Umbilical cord (tissue), 2 donors: ENCODE measurements at places on chromosomes 12 and 14. TPM values are rescaled to one million over a fixed set of nuclear protein-coding genes. Genes with fewer than 3 reads are reported as not detected.

DNA sequence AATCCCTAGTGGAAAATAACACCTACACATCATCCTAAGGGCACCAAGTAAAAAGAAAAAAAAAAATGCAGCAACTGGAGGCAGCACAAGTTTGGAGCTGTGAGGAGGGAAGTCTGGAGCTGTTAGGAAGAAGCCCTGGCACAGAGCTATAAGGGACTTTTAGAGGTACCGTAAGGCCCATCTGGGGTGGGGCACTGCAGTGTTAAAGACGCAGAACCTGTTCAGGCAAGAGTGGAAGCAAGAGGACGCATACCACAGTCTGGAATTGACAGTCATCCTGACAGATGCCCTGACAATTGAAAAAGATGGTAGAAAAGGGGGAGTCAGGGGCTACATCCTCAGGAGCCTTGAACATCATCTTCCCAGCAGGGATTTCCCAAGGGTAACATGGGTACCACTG, 195.9 kb upstream of the PLEKHG7 start:
- no peak for DNase-seq

DNA sequence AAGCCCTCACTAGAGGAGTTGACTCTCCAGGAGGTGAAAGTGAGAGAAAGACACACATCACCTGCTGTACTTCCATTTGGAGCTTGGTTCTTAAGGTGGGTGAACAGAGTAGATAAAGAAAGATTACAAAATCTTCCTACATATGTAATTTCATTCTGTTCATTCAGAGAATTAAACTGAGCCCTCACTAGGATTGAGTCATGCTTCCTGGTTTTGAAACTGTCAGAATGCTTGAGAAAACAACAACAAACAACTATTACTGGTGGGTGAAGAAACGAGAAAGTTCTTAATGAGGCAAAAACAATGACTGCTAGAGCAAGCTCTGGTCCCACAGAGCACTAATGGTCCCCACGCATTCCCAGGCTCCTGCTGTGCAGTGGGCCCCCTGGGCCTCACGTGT, 841.7 kb downstream of the VRK1 start:
- DNase-seq: no peak

GRCh38 chr14:101183376-101184103, 280.0 kb upstream of the RTL1 start:
- peak; percentile 45 for DNase-seq

- peak; percentile 73 for DNase-seq
Observed at GRCh38 chr14:49865431-49865859, 12.9 kb upstream of the NEMF start.

DNA sequence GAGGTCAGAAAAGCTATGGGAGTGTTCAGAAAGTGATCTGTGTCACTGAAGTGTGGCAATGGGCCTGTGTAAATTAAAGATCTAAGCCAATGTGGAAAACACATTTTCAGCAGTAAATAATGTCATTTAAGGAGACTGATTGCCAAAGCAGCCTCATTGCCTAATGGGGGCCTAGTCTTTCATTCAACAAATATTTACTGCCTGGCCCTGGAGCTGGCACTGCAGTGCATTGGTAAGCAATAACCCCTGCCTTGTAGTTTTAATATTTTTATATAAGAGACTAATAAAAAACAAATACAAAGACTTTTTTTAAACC, 326.6 kb downstream of the BTG1 start:
- no peak for DNase-seq

GRCh38 chr14:105013150-105013785, 7.6 kb downstream of the CDCA4 start:
- peak; percentile 39 for DNase-seq

DNA sequence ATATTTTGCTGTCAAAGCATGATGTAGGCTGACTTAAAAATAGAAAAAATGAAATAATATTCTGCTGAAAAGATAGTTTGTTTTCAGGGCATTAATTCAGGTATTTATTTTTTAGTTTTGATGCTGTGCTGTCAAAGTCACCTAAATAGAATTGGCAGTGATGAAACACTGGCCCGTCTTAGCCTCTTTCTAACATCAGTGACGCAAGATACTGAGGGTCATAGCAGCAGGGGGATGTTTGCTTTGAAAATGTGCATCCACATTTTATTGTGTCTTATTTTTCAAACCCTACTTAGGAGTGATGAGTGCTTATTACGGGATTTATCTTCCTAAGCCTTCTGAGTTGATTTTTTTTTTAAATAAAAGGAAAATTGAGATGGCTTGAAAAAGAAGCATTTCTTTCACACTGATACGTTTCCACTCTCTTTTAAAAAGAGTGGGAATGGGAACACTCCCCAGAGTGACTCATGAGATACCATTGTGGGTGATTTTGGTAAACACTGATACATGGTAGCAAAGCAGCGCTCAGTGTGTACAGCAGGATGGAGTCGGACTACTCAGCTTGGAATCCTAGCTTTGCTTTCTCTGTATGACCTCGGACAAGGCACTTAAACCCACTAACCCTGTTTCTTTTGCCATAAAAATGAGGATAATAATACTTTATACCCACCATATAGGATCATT, 290.8 kb downstream of the ERC1 start:
- DNase-seq: peak; percentile 90

DNA sequence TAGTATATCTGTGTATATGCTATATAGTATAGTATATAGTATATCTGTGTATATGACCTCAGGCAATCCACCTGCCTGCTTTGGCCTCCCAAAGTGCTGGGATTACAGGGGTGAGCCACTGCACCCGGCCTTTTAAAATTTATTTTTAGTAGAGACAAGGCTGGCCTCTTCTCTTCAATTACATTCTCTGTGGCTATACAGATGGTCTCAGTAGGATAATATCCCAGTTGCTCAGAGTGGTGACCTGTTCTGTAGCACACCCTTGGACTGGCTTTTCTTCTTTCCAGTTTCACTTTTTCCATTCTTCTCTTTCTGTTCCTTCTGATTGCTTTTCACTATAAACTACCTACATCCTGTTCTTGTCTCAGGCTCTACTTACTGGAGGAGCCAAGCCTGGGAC, 3.1 kb upstream of the NFATC4 start:
- DNase-seq: no peak

DNA sequence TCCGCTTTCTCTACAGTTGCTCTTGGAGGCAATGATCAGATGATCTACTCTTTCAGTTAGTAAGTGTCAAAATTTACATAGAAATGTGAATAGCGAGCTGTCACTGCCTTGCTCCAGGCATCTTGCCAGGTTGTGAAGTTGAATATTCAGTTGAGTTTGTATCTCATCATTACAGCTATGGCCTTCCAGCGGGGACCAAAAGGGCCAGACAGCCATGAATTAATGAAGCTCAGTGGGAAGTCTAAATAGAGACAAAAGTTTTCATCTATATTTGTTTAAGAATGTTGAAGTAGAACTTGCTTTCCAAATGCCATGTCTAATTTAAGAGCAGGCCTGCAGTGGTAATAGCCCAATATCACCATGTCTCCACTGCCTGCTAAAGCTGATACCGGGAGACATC, 387.8 kb downstream of the FLRT2 start:
- DNase-seq: no peak

DNA sequence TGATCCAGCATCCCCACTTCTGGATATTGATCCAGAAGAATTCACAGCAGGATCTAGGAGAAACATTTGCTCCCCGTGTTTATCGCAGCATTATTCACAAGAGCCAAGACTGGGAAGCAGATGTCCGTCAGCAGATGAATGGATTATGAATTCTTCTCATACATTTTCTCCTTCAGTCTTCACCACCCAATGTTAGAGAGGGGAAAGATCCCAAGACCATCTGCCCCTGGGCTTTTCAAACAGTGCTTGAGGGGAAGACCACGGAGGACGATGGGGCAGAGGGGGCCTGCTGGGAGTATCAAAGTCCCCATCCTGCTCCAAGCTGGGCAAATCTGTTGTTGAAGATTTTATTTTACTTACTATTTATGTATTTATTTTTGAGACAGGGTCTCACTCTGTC, 41.1 kb downstream of the SERPINA3 start:
- no peak for DNase-seq

DNA sequence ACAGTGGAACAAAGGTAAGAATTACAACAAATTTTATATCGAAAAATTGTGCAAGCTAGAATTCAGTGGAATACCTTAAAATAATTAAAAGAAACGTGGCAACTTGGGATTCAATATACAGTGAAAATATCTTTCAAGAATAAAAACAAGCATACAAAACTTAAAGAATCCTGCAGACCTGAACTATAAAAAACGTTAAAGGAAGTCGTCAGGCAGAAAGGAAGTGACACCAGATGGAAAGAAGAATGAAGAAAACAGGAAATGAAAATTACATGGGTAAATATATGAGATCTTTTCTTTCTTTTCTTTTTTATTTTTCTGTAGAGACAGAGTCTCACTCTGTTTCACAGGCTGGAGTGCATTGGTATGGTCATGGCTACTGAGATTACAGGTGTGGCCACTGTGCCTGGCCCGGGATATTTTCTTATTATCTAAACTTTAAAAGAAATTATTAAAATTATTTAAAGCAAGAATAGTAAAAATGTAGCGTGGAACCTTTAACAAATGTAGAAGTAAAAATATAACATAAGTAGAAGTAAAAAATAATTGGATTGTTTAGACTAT, 4.7 kb downstream of the MGP start:
- DNase-seq: no peak

- DNase-seq: no peak
Observed at GRCh38 chr12:119775246-119775895, 101.7 kb downstream of the CIT start.

DNA sequence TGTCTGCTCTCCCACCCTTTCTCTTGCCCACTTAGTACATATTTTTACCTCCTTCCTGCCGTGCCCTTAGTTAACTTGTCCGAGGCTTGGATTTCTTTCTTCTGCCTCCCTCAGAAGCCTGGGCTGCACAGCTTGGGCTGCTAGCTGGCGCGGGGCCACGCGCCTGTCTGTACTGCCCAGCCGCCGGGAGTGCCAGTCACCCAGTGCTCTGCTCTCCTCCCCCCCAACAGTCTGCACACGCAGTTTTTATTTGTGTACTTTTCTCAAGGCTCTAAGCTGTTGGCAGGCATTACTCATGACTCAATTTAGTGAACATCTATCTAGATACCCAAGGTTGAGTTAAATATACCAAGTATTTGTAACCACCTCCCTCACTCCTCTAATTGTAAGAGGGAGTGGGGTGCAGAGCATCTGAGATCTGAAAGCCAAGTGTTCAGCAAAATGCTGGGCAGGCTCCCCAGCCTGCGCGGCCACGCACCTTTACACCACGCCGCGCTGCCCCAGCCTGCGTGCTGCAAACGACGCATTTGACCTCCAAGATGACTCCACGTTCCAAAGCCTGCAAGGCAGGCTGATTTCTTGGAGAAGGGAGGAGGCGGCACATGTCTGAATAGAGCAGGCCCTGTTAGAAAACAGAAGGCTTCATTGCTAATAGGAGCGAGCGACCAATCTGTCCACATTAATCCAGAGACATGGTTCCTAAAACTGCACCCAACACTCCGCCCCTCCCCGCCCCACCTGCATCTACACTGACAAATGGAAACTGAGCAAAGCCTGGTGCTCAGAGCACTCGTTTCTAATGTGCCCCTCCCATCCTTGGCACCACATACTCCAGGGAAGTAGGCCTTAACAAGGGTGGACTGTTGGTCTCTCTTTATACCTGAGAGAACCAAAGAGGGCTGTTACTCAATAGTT, 18.2 kb upstream of the CACNA2D4 start:
- DNase-seq: peak; percentile 71

DNA sequence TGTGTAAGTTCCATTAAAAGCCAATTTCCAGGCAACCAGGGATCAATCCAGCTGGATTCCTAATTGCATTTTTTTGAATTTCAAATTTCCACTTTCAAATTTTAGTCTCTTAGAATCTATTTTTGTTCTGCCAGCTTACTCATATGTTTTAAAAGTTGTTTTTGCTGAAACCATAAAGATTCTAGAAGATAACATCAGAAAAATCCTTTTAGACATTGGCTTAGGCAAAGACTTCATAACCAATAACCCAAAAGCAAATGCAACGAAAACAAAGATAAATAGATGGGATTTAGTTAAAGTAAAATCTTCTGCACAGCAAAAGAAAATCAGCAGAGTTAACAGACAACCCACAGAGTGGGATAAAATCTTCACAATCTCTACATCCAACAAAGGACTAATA, 253.3 kb downstream of the AEBP2 start:
- no peak for DNase-seq

GRCh38 chr12:71158361-71158882, 623 bp upstream of the TSPAN8 start:
- DNase-seq: no peak

DNA sequence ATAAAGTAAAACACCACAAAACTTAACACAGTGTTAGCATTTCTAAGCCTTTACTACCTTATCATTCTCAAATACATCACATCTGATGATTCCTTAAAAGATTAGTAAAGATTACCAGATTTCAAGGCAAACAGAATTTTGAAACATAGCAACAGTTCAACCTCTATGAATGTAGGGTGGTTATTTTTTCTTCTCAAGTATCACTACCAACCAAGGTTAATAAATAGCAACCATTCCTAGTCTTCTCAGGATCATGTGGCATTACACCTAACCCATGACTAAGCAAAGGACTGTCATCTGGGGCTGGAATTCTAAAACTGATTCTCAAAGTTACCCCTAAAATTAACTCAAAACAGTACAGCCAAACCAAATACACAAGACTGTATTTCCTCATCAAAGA, 39.4 kb upstream of the CSRNP2 start:
- DNase-seq: no peak

DNA sequence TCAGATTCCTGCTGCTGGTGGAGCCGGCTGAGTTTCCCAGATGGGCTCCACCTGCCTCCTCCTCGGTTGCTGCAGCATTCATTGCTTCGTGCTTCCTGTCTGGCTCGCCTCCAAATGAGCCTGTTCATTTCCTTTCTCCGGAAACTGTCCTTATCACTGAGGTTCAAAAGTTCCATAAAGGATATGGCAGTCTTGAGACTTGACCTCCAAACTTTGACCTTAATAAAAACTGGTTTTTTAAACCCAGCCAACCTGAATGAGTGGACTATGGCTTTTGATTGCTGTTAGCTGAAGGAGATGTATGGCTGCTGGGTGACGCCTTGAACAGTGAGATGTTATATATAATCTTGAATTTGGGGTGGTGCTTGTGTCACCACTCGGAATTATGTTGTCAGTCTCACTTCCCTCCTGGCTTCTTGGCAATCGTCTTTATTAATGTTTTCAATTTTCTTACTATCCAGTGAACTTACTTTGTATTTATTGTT, 62.7 kb downstream of the RASSF3 start:
- DNase-seq: peak; percentile 42

Gene CLEC1A
- 3.1 TPM for total RNA-seq

Gene CIROP
- 0.72 TPM for total RNA-seq

Gene TAS2R13
- total RNA-seq: 5.3 TPM

Gene OR6C3
- total RNA-seq: 8.9 TPM

Gene STAC3
- total RNA-seq: not detected

Gene SLCO1A2
- total RNA-seq: 7.0 TPM
